ENCODE measurements at places on chromosomes 12 and 14.

GRCh38 chr14:69356903-69357543 lies 41.1 kb downstream of the ERH start:
- H3K4me1 ChIP-seq: no peaks in the 10 kb centered on the region
- no peak for DNase-seq
- no peaks in the 10 kb centered on the region for H3K36me3 ChIP-seq
- no peak overlapping the region for H3K27ac ChIP-seq
- H3K4me3 ChIP-seq: no peak overlapping the region

DNA sequence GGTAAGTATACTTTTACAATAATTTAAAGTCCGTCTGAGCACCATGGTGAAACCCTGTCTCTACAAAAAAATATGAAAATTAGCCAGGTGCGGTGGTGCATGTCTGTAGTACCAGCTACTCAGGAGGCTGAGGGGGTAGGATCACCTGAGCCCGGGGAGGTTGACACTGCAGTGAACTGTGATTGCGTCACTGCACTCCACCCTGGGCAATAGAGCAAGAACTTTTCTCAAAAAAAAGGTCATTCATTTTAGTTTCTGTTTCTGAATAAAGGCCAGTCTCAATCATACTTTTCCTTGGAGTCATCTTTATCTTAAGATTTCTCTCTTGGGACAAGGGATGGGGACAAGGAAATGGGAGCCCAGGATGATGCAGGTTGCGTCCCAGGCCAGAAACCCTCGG lies 12.9 kb downstream of the ANKRD13A start:
- DNase-seq: peak; percentile 35
- H3K36me3 ChIP-seq: peaks cover 28% of the 10 kb centered on the region
- no peaks in the 10 kb centered on the region for H3K27me3 ChIP-seq

- no peaks in the 10 kb centered on the region for H3K36me3 ChIP-seq
- no peak for DNase-seq
- no peaks in the 10 kb centered on the region for H3K27me3 ChIP-seq
- no peaks in the 10 kb centered on the region for H3K4me1 ChIP-seq
- no peak overlapping the region for H3K4me3 ChIP-seq
- no peak overlapping the region for H3K27ac ChIP-seq
Observed at GRCh38 chr14:54600717-54601109, 33.8 kb downstream of the SAMD4A start.

DNA sequence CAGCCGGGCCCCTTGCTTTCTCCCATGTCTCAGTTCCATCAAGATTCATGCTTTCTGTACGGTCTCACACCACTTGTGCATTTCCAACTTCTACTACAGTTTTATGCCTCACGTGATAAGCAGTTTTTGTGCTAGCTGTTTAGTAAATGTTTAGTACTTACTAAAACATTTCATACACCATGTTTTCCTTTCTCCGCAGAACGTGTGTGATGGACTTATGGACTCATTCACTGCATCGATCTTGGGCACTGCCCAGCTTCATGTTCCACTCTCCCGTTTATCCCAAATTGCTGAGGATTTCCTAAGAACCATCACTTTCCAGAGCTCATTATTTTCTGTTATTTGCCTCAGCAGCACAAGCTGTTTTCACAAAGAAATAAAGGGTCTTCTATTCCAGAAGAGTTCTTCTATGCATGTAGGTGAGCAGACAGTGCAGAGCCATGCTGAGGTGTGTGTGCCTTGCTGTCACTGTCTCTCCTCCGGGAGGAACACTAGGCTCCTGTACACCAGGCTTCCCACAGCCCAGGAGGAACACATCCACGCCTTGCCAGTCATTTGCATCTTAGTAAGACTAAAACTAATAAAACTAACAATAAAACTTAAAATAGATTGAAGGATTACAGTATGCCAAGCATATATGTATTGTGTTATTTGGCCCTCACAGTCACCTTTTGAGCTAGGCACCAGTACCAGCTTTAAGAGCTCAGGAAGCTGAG lies 90.3 kb upstream of the EEA1 start:
- no peaks in the 10 kb centered on the region for H3K27me3 ChIP-seq
- no peak overlapping the region for H3K27ac ChIP-seq
- H3K4me1 ChIP-seq: no peaks in the 10 kb centered on the region
- no peak for DNase-seq

GRCh38 chr12:113155646-113156045 lies 6.1 kb downstream of the CFAP73 start:
- peaks cover 53% of the 10 kb centered on the region for H3K27me3 ChIP-seq
- H3K4me3 ChIP-seq: no peak overlapping the region
- H3K27ac ChIP-seq: no peak overlapping the region
- no peak for DNase-seq
- H3K4me1 ChIP-seq: peaks cover 34% of the 10 kb centered on the region

GRCh38 chr12:122726080-122726558 lies 4.5 kb downstream of the HCAR1 start:
- DNase-seq: peak; percentile 56
- H3K4me1 ChIP-seq: peaks cover 49% of the 10 kb centered on the region
- peaks cover 5% of the 10 kb centered on the region for H3K27me3 ChIP-seq
- H3K27ac ChIP-seq: peak overlapping the region; percentile 79
- no peak overlapping the region for H3K4me3 ChIP-seq

DNA sequence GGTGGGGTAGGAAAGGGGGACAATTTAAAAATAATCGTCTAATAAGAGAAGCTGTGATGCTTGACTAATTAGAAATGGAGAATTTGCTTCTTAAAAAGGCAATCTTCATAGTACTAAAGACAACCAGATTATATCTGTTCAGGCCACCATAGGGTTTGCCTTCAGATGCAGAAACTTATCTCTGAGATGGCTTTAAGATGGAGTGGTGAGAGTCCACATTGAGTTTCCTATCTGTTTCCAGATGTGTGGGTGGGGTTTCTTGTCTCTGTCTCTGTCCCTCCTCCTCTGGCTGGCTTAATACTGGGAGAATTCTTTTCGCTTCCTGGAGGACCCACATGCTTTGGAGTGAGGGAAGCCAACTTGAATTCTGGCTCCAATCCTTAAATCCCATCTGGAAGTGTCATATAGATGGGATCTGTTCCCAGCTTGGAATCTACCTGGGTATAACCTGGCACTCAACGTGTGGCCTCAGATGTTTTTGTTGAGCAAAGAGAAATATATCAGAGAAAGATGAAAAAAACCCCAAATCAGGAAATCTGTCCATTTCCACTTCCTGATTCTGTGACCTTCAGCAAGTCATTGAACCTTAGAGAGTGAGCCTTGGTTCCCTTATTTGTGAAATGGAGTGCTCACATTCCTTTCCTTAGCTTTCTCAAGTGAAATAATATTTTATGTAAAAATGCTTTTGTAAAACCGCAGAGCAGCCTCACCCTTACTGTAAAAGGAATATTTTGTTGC lies 66.4 kb downstream of the CHST11 start:
- peak; percentile 71 for DNase-seq
- no peak overlapping the region for H3K4me3 ChIP-seq
- no peak overlapping the region for H3K27ac ChIP-seq
- no peaks in the 10 kb centered on the region for H3K27me3 ChIP-seq

- H3K36me3 ChIP-seq: peaks cover 7% of the 10 kb centered on the region
- H3K4me1 ChIP-seq: peaks cover 35% of the 10 kb centered on the region
- no peaks in the 10 kb centered on the region for H3K27me3 ChIP-seq
- peak overlapping the region; percentile 87 for H3K4me3 ChIP-seq
- DNase-seq: peak; percentile 14
- peak overlapping the region; percentile 97 for H3K27ac ChIP-seq
Observed at GRCh38 chr14:60093606-60094005, 1.9 kb downstream of the PCNX4 start.

- H3K27ac ChIP-seq: no peak overlapping the region
- no peak overlapping the region for H3K4me3 ChIP-seq
- no peaks in the 10 kb centered on the region for H3K27me3 ChIP-seq
Observed at GRCh38 chr14:33996462-33996861, 45.6 kb upstream of the EGLN3 start.

GRCh38 chr14:81401420-81402122 lies 1.4 kb upstream of the STON2 start:
- no peak overlapping the region for H3K27ac ChIP-seq
- H3K36me3 ChIP-seq: no peaks in the 10 kb centered on the region
- peaks cover 34% of the 10 kb centered on the region for H3K4me1 ChIP-seq
- peak; percentile 93 for DNase-seq
- peaks cover 78% of the 10 kb centered on the region for H3K27me3 ChIP-seq

DNA sequence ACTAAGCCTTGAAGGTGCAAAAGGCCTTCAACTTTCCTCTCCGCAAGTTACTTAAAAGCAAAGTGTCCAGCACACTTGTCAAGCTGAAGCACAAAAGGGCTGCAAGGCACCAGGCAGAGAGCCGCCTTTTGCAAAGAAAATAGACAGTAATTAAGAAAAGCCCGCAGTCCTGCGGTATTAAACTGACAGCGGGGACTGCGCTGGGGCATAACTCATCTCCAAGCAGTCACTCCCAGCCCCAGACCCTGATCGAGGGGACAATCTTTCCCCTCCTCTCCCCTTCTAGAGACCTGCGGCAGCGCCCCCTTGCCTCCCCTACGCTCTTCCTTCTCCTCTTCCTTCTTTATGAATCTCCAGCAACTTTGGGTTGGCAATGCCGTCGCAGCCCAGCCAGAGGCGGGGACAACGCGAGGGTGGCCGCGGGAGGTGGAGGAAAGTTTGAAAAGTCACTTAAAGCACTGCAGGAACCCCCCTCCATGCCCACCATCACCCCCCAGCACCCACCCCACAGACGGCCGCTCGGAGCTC lies 200.9 kb upstream of the CAND1 start:
- peak overlapping the region; percentile 73 for H3K4me3 ChIP-seq
- no peak for DNase-seq
- no peak overlapping the region for H3K27ac ChIP-seq
- peaks cover 44% of the 10 kb centered on the region for H3K27me3 ChIP-seq
- peaks cover 7% of the 10 kb centered on the region for H3K4me1 ChIP-seq

GRCh38 chr12:67320614-67321295 lies 51.6 kb downstream of the CAND1 start:
- no peak for DNase-seq
- no peak overlapping the region for H3K4me3 ChIP-seq
- H3K27ac ChIP-seq: no peak overlapping the region
- no peaks in the 10 kb centered on the region for H3K27me3 ChIP-seq

DNA sequence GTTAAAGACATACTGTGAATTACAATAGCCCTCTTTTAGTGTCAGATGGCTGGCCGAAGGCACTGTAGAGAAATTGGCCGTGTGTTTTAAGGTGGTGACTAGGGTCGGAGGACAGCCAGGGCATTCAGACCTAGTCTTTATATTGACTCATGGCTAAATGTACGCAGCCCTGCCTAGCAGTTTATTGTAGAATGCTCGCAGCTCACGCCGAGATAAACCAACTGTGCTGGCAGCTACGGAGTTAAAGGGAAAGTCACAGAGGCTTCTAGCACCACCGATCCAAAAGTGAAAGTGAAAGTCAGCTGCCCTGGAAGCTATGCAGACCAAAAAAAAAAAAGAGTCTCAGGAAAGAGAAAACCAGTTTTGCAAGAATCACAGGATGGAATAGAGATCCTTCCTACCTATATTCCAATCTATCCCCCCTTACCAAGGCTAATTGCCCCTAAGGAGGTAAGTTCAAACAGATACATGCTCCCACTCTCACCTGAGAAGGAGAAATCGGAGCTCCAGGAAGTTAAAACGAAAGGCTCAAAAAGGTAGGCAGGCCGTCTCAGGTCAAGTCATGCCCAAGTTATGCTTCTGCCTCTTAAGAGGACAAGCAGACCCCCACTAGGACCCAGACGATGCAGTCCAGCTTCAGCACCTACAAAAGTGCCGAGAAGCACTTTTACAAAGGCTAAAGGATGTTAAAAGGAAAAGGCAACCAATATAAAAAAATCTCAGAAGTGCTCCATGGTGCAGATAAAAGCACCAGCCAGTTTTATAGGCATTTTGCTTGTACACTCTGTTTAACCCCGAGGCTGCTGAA lies 24.8 kb downstream of the KLRK1 start:
- peak overlapping the region; percentile 52 for H3K4me3 ChIP-seq
- peak overlapping the region; percentile 69 for H3K27ac ChIP-seq
- peaks cover 29% of the 10 kb centered on the region for H3K4me1 ChIP-seq

DNA sequence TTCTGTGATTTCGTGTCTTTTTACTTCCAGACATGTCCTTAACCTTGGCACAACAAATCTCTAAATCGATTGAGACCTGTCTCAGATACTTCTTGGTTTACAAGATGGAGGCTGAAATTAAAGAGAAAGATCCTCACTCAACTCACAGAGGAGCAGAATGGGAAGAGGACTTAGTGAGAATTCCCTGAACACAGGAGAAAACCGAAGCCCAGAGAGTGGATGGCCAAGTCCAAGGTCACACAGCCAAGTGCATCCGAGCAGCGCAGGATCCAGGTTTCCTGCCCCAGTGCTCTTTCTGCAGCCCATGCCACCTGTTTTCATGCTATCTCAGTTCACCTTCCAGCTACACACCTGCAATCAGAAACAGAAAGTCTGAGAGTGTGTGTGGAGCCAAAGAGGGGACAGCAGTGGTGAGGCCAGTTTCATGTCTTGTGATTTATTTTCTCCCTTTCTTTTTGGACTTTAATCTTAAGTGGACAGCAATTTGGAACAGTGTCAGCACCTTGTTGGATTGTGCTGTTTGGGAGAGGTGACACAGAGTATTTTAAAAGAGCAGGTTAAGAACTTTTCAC lies 22.9 kb upstream of the TCL1B start:
- no peaks in the 10 kb centered on the region for H3K4me1 ChIP-seq
- no peak for DNase-seq
- no peaks in the 10 kb centered on the region for H3K27me3 ChIP-seq
- H3K27ac ChIP-seq: no peak overlapping the region

GRCh38 chr14:20328705-20329104 lies 4.4 kb downstream of the CCNB1IP1 start:
- H3K27me3 ChIP-seq: no peaks in the 10 kb centered on the region
- DNase-seq: no peak
- peaks cover 33% of the 10 kb centered on the region for H3K36me3 ChIP-seq
- no peak overlapping the region for H3K4me3 ChIP-seq
- peaks cover 15% of the 10 kb centered on the region for H3K4me1 ChIP-seq

DNA sequence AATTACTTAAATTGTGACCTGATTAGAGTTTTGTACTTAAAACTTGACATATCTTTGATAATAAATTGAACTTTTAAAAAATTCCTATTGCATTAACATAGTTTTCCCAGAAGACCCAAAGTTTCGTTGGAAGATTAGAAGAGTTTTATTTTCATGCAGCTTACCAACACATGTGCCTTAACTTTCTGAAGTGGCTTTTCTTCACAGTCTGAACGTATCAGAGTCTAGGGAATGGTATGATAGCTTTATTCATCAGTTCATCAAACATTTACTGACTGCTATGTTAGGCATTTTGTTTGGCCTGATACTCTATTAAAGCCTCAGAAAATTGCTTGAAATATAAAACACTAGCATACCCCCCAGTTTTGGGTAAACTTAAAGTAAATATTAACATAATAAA lies 65.2 kb downstream of the MARK3 start:
- H3K36me3 ChIP-seq: peaks cover 24% of the 10 kb centered on the region
- DNase-seq: no peak
- H3K27ac ChIP-seq: no peak overlapping the region
- no peaks in the 10 kb centered on the region for H3K27me3 ChIP-seq
- no peak overlapping the region for H3K4me3 ChIP-seq
